Smooth muscle cell of trachea (primary cell): ENCODE measurements at places on chromosomes 5 and 9. TPM values are rescaled to one million over a fixed set of nuclear protein-coding genes. Genes with fewer than 3 reads are reported as not detected.

RCL1 gene
- total RNA-seq: 8.4 and 14.1 TPM in 2 replicates

CKMT2 gene
- total RNA-seq: 3.5 and 11.2 TPM in 2 replicates

GFI1B gene
- 0.17 TPM in 1 of 2 replicates, not detected in the other for total RNA-seq

AQP3 gene
- total RNA-seq: 2.6 and 21.2 TPM in 2 replicates

GPR21 gene
- 0.17 and 1.0 TPM in 2 replicates for total RNA-seq

ARL14EPL gene
- not detected in 2 replicates for total RNA-seq

FAM153A gene
- total RNA-seq: 0.66 TPM in 1 of 2 replicates, not detected in the other

ABCA1 gene
- 87.0 and 212 TPM in 2 replicates for total RNA-seq

MEF2C gene
- 10.4 and 14.1 TPM in 2 replicates for total RNA-seq

SMIM33 gene
- not detected in 2 replicates for total RNA-seq

ADAMTS2 gene
- total RNA-seq: 50.3 and 76.6 TPM in 2 replicates

BHMT gene
- total RNA-seq: 0.15 TPM in 1 of 2 replicates, not detected in the other

DRD1 gene
- under 0.01 TPM in 1 of 2 replicates, not detected in the other for total RNA-seq

NELFB gene
- total RNA-seq: 53.4 and 63.5 TPM in 2 replicates

SH2D3C gene
- 0.29 TPM in 1 of 2 replicates, not detected in the other for total RNA-seq

RNF208 gene
- 0.15 and 0.50 TPM in 2 replicates for total RNA-seq

GRM6 gene
- not detected in 2 replicates for total RNA-seq

TAF11L12 gene
- not detected in 2 replicates for total RNA-seq

COL23A1 gene
- under 0.01 and 0.15 TPM in 2 replicates for total RNA-seq

GPR151 gene
- total RNA-seq: not detected in 2 replicates

FOXD4 gene
- total RNA-seq: 0.17 TPM in 1 of 2 replicates, not detected in the other

SLC25A2 gene
- 0.50 and 1.0 TPM in 2 replicates for total RNA-seq

PIK3R1 gene
- 27.2 and 33.1 TPM in 2 replicates for total RNA-seq

NAA35 gene
- total RNA-seq: 17.2 and 29.1 TPM in 2 replicates

BASP1 gene
- 112 and 163 TPM in 2 replicates for total RNA-seq

PHF24 gene
- under 0.01 TPM in 1 of 2 replicates, not detected in the other for total RNA-seq

FAM151B gene
- total RNA-seq: 3.8 and 5.0 TPM in 2 replicates

GMCL2 gene
- under 0.01 TPM in 1 of 2 replicates, not detected in the other for total RNA-seq

CCL27 gene
- 0.15 and 0.17 TPM in 2 replicates for total RNA-seq

KIF4B gene
- 0.15 and 0.17 TPM in 2 replicates for total RNA-seq

PPP1R26 gene
- 6.7 and 10.3 TPM in 2 replicates for total RNA-seq

PRELID2 gene
- total RNA-seq: 20.2 and 20.7 TPM in 2 replicates

SPATA31C2 gene
- not detected in 2 replicates for total RNA-seq
